ENCODE measurements at places on chromosomes 7 and 10. TPM values are rescaled to one million over a fixed set of nuclear protein-coding genes. Genes with fewer than 3 reads are reported as not detected.

DNA sequence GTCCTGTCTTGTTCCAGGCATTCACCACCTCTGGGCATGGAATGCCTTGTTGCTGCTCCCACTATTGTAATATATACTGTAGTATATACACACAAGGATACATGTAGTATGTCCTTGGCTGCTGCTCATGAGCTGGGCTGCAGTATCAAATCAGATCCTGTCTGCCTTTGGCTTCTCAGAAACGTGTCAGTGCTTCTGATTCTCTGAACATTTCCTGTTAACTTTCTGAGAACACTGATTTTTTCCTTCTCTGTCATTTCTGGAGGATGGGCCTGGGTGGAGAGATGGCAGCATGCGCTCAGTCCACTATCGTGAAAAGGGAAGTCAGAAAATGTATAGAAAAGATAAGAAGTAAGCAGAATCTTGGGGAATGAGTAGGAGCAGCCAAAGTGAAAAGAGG, 12.2 kb downstream of the SFTPA2 start:
- no peak for DNase-seq

Gene SNX10
- 15.9 TPM for total RNA-seq

Gene HABP2
- total RNA-seq = 0.19 TPM

Gene ALOX5
- 6.7 TPM for total RNA-seq

- DNase-seq = no peak
Measured at GRCh38 chr10:32943854-32944661, 14.0 kb downstream of the ITGB1 start.

GRCh38 chr10:11931038-11931437, 107.9 kb downstream of the PROSER2 start:
- DNase-seq = no peak

DNA sequence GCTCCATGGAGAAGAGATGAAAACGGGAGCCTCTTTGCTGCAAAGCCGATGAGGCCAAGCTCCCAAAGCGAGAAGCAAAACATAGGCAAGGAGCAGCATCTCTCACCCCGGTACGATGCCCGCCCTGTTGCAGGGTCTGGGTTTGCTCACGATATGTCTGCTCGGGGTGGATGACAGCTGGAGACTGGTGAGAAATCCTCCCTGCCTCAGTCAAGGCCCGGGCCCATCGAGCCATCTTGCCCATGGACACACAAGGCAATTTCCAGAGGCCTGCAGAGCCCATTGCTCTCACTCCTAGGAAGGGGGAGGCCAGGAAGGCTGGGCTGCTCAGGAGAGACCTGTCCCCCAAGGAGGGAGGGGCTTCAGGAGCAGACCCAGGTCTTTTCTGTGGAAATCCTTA, 391.7 kb upstream of the SHH start:
- DNase-seq = no peak

- DNase-seq = no peak
Measured at GRCh38 chr7:124762611-124763143, 2.9 kb downstream of the GPR37 start.

- no peak for DNase-seq
Measured at GRCh38 chr10:18463673-18464211, 187.6 kb downstream of the NSUN6 start.

DNA sequence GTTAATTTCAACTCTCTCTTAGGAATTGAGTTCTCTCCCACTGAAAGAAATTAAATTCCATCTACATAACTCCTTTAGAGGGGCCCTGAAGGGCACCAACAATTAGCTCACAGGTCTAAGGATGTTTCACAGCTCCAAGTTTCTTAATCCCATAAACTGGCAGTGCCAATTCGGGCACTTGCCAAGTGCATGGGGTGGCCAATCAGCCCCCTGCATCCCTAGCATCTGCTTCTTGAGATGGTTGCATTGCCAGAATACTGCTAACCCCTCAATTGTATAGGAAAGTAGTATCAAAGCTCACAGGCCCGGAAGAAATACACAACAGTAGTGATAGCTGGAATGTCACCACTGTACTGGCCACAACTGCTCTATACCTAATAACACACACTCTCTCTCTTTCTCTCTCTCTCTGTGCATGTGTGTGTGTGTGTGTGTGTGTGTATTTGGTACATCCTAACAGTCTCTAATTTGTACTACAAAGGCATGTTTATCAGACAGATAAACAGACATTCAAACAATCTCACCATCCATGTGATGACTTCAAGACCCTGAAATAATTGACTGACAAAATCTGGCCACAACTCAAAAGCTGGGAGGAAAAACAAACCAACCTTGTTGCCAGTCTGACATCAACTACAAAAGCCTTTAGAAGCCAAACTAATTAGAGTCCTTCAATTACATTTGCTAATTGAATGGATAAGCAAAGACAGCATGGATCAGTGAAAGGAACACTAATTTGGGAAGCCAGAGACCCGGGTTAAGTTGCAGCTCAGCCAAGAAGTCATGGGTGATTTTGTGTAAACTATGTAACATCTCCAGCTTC, 27.8 kb downstream of the HIBADH start:
- DNase-seq = no peak
